Activated naive CD4-positive, alpha-beta T cell treated with anti-CD3 and anti-CD28 coated beads, Interleukin-2, amount 50 U/mL, for 72 hours (primary cell): ENCODE measurements at places on chromosomes 5 and 9. TPM values are rescaled to one million over a fixed set of nuclear protein-coding genes. Genes with fewer than 3 reads are reported as not detected.

The SMIM33 gene
- 0.11 TPM for total RNA-seq

The OBP2B gene
- total RNA-seq: not detected

The SLC25A25 gene
- 10.9 TPM for total RNA-seq

The RAD50 gene
- 47.7 TPM for total RNA-seq

The SLC6A3 gene
- not detected for total RNA-seq

- DNase-seq: no peak
These were observed 46.9 kb downstream of the ACTBL2 start for GRCh38 chr5:57435701-57436134.

DNA sequence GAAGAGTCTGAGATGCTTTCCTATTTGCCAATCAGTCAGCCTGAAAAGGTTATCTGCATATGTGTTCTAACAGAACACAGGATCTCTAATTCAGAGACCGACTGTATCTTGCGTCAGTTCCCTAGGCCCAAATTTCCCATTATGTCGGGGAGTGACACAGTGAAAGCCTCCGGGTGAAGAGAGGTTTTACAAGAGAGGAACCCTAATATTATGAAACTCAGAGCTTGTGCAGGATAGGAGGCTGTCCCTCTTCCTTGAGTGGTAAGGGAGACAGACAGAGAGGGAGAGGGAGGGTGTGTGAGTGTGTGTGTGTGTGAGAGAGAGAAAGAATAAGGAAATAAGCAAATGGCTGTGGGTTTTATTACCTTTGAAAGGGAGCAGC lies 1.9 kb downstream of the CD14 start:
- no peak for DNase-seq

DNA sequence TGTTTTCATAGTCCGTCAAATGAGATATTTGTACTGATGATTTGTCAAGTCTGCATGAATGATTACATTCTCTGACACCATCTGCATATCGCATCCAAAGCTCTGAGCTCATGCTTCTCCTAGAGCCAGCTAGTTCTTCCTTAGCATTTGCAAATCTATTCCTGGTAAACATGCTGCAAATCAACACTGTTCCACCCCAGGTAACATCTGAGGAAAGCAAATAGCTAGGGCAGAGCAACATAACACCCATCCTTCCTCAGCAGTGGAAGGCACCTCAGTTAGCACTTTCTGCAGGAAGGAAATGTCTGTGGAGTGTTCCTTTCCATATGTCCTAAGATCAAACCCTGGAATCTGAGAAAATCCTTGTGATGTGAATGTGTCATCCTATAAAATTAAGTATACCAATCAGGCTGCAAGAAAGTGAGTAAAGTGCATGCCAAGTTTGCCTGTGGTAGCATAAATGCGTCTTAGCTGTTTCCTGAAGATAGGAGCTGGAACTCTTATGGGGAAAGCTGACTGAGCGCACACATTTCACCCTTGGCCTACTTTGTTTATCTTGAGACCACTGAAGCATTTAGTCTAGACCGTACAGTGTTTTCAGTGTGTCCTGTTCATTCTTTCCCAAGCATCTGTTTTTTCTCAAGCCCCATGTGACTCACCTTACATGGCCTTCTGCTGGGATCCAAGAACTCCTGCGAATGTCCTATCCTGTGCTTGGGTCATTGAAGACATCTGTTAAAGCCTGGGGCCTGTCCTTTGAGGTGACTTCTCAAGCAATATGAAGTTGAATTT lies 50.9 kb upstream of the STARD4 start:
- DNase-seq: no peak

DNA sequence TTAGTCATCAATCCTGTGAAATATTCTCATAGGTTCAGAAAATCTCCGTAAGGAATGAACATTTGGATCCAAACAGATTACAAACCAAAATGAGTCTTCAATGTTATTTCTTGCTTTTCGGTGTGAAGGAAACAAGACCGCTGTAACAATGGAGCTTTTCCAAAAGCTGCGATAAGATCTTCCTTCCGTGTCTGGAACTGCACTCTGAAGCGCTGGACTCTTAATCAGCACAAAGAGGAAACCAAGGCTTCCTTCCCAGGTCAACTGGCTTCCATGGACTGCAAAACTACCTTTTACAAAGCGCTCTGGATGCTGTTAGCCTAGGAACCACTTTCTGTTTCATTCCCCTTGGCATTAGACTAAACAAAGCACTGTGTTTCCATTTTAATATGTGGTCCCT lies 137.9 kb upstream of the BASP1 start:
- no peak for DNase-seq

DNA sequence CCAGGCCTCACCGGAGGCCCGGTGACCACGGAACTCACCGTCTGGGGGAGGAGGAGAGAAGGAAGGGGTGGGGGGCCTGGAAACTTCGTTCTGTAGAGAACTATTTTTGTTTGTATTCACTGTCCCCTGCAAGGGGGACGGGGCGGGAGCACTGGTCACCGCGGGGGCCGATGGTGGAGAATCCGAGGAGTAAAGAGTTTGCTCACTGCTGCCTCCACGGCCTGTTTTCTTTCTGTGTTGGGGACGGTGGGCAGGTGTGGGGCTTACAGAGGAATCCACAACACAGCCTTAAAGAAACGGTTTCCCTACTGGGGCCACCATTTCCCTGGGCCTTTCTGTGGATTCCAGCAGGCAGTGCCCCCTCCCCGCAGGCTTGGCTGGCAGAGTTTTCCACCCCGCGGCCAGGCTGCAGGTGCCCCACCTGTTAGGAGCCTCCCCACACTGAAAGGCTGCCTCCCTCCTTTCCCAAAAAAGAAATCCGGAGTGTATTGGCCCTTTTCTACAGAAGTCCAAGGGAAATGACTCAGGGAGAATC lies 80.8 kb downstream of the NTNG2 start:
- no peak for DNase-seq

DNA sequence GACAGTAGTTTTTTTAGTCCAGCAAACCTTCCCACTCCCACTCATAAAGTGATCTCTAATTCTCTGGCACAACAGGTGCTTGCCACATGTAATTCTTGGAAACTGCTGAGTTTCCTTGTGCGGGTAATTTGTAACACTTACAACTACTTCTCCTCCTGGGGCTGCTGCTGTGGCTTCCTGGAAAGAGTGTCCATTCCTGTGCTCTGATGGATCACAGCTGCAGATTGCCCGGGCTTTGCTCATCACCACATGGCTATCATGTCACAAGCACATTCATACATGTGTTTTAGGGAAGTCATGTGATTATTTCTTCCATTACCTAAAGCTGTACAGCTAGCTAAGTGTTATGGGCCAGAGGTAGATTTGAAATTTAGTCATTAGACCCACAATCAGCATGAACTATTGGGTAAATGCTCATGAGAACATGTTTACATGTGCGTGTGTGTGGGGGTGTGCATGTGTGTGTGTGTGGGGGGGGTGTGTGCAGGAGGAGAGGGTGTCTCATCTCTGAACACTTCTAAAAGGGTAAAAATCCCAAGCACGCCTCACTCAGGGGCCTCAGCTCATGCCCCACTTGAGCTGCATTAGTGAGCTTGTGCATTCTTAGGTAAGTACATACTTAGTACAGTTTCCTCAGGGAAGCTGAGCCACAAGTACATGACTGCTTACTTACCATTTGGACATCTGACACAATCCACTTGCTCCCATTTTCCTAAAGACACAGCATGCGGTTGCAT lies 118.1 kb upstream of the CCDC112 start:
- no peak for DNase-seq

- DNase-seq: no peak
These were observed 38.5 kb upstream of the FCHO2 start for GRCh38 chr5:72917371-72917776.

GRCh38 chr5:39469777-39470415 lies 45.1 kb upstream of the DAB2 start:
- DNase-seq: no peak

DNA sequence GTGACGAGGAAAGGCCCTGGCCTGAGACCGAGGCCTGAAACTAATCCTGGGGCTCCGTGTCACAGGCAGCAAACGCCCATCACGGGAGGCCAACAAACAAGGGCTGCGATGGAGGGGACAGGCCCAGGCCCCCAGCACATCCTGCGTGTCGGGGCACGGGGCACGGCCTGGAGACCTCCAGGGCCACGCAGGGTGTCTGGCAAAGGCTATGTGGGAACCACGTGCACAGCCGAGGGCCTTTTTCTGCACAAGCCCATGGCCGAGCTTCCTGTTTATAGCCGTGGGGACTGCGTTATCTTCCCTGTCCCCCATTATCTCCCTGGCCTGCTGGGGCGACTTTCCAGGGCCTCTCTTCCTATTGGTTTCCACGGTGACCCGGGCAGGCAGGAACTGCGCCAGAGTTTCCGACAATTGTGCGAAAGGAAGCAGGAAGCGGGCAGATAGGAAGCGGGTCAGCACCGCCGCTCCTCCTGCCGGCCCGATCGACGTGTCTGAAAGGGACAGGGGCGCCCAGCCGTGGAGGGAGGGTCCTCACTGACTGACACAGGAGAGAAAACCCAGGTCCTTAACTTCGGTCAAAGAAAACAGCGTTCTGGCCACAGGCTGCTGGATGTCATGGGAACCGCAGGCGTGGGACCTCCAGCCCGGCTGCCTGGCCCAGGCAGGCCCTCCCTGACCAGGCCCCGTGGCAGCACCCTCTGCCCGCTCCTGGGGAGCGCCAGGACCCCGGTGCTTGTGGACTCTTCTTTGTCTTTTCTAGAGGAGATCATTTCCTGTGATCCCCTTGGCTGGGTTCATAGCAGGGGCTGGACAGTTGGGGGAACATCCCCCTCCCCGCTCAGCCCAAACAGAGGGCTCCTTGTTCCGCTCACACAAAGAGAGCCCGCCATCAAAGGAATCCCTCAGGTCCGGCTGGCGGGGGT lies 29.1 kb upstream of the SEC16A start:
- no peak for DNase-seq

DNA sequence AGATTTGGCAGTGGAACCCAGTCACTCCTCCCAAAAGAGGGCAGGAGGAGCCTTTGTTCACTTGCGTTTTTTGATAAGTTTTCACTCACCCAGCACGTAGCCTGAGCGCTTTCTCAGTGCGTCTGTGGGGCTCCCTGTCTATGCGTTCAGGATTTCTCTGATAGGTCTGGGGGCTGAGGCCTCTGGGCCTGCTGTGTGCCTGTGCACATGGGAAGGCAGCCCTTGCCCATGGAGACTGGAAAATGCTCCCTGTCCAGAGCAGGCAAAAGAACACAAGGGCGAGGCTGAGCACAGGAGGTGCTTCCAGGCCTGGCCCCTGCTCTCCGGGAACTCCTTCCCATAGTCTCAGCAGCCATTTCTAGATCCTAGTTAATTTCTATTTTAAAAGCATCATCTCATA lies 249.9 kb downstream of the FSTL4 start:
- DNase-seq: no peak

DNA sequence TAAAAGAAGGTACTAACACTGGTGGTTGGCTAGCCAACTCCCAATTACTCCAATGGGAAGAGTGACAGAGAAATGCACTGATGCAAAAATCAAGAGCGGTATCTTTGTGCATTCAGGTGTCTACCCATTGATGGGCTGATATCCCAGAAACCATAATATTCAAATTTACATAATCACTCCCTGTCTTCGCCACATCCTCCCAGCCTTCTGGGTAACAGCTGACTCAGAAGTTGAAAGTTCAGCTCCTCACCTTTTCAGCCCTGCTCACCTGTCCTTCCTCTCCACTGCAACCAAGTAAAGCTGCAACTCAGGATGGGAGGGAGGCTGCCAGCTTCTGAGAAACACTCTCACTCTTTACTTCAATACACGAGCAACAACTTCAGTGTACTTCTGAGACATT lies 6.9 kb downstream of the SUSD1 start:
- no peak for DNase-seq

DNA sequence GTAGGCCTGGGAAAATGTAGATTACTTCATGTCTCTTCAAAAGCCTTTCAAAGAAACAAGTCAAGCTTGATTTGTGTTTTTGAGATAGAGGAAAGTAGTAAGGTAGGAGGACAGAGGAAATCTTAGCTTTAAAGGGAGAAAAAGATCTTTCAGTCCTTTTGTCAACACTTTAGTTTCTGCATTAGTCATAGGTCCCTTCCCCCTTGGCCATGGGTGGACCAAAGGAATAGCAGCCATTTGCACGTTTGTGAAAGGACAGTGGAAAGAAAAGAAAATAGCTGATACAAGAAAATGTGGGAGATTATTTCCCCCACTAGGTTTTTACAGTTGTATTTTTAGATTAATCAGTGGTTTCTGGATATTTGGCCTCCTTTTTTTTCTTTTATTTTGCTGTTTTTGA lies 121.9 kb upstream of the GRHPR start:
- no peak for DNase-seq

GRCh38 chr9:28810388-28811075 lies 1237.3 kb upstream of the C9orf72 start:
- no peak for DNase-seq

- no peak for DNase-seq
These were observed 8.1 kb downstream of the RGMB start for GRCh38 chr5:98781520-98781919.

GRCh38 chr9:6894135-6894534 lies 136.4 kb downstream of the KDM4C start:
- peak; percentile 16 for DNase-seq

DNA sequence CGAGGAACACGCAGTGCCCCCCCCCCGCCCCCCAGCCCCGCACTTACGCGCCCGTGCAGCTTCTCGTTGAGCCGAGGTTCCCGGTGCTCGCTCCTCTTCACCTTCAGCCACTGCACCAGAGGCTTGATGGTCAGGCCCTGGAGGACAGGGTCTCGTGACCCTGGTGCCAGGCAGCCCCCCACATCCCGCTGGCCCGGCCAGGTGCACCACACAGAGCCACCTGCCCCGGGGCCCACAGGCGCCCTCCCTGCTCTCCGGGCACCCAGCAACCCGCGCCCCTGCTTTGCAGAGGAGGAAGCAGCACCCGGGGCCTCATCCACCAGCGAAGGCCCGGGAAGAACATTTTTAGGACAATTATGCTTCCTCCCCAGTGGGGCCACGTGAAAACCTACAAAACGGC lies 39.0 kb downstream of the EXOC3 start:
- DNase-seq: no peak

- no peak for DNase-seq
These were observed 353.9 kb upstream of the MEF2C start for GRCh38 chr5:89236900-89237299.

- DNase-seq: no peak
These were observed 24.7 kb downstream of the ZFR start for GRCh38 chr5:32419791-32420190.

GRCh38 chr5:108541836-108542235 lies 159.9 kb upstream of the FBXL17 start:
- no peak for DNase-seq

DNA sequence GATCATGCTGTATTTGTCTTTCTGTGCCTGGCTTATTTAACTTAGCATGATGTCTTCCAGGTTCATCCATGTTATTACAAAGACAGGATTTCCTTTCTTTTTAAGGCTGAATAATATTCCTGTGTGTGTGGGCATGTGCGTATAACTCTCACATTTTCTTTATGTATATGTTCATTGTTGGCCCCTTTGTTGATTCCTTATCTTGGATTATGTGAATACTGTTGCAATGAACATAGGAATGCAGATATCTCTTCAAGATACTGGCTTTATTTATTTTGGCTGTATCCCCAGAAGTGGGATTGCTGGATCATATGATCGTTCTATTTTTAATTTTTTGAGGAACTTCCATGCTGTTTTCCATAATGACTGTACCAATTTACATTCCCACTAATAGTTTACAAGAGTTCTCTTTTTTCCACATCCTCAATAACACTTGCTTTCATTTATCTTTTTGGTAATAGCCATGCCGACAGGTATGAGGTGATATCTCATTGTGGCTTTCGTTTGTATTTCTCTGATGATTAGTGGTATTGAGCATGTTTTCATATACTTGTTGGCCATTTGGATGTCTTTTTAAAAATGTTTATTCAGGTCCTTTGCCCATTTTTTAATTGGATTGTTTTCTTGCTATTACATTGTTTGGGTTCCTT lies 38.0 kb downstream of the CREBRF start:
- no peak for DNase-seq
